ENCODE measurements at places on chromosomes 3 and 15. TPM values are rescaled to one million over a fixed set of nuclear protein-coding genes. Genes with fewer than 3 reads are reported as not detected.

GRCh38 chr3:73204841-73205240 is 143.4 kb downstream of the EBLN2 start:
- DNase-seq = no peak

- DNase-seq = no peak
Observed at GRCh38 chr15:66108483-66109265, 144.9 kb downstream of the MEGF11 start.

GRCh38 chr15:44516436-44516835 is 20.5 kb upstream of the EIF3J start:
- no peak for DNase-seq

GRCh38 chr3:69690-70089 is 126.9 kb upstream of the CHL1 start:
- no peak for DNase-seq

- no peak for DNase-seq
Observed at GRCh38 chr3:183764847-183765731, 60.3 kb downstream of the MAP6D1 start.

GRCh38 chr3:47444103-47444502 is 31.6 kb downstream of the SCAP start:
- no peak for DNase-seq

DNA sequence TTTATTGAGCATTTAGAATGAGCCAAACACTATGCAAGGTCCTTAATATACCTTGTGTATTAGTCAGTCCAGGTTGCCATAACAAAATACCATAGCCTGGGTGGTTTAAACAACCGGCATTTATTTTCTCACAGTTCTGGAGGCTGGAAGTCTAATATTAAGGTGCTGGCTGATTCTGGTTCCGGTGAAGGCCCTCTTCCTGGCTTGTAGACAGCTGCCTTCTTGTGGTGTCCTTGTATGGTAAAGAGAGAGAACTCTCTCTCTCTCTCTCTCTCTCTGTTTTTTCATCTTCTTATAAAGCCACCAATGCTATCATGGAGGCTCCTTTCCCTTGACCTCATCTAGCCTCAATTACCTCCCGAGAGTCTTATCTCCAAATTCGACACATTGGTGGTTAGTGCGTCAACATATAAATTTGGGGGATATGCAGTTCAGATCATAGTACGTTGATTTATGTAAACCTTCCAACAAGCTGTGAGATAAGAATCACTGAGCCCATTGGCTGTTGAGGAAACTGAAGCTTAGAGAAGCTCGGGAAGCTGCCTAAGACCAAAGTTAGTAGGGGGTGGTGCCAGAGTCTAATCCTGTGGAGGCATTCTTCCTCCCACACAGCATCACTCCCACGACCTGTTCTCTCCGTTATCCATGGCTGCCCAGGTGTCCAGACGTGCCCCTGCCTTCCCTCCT is 298.0 kb upstream of the PROK2 start:
- DNase-seq = no peak

DNA sequence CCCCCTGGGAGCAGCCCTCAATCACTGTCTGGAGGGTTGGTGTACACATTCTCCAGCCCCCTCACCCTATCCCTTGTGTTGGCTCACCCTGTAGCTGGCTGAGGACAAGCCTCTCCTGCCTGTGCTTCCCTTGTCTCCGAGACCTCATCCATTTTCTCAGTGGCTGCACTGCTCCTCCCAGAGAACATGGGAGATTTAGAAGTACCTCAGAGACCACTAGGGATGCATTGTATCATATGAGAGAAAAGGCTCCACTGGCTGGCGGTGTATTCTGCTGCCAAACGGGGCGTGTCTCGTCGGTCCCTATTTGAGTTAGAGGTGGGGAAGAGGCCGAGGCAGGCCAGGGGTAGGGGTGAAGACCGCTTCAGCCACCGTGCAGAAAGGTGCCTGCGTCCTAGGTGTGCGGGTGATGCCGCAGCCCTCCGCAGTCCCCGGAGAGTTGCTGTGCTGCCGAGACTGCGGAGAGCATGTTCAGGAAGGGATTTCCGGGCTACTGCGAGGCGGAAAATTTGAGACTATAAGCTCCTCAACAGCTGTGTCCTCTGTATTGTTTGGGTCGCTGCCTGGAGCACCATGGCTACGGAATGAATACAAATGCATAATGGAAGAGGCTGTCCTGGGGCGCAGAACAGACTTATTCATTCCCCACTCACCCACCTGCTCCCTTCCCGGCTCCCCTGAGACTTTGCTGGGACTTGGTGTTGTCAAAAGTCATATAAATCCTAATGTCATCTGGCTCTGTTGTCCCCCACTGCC is 43.8 kb downstream of the SPSB4 start:
- peak; percentile 93 for DNase-seq

GRCh38 chr15:65374821-65375401 is 2.9 kb downstream of the IGDCC3 start:
- DNase-seq = no peak

DNA sequence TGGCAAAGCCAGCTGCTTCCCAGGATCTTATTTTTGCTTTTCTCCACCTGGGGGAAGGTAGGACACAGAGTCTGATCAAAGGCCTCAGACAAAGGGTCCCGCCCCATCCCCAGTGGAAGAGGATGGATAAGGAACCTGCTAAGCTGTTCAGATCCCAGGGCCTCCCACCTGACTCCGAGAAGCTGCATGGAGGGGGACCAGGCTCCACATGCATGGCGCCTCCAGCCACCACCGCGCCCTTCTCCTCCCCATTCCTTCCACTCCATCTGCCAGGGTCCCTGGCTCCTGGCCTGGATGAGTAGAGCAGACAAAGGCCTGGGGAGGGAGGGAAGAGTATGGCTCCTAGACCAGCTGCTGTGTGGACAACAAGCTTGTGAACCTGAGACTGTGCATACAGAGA is 20.0 kb upstream of the CRABP1 start:
- no peak for DNase-seq

- DNase-seq = peak; percentile 59
Observed at GRCh38 chr15:66722757-66723540, 20.9 kb downstream of the SMAD6 start.

DNA sequence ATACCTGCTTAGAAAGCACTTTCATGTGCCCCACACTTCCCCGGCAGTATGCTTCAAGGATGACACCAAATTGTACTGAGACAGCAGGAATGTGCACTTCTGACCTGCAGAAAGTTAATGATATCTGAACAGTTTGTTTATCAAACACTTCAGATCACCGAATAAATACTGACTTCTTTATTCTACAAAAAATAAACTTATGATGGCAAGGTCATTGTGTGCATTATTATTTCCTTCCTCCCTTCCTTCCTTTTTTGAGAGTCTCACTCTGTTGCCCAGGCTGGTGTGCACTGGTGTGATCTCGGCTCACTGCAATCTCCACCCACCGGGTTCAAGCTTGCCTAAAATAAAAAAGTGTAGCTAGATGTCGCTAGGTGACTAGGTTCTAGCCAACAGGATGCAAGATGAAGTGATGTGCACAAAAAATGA is 80.3 kb downstream of the FAIM start:
- DNase-seq = peak; percentile 2

GRCh38 chr15:57005244-57005643 is 86.8 kb downstream of the TCF12 start:
- no peak for DNase-seq

GRCh38 chr3:40627095-40627494 is 102.3 kb downstream of the ZNF621 start:
- DNase-seq = no peak

- DNase-seq = no peak
Observed at GRCh38 chr3:43533009-43533408, 88.8 kb downstream of the ANO10 start.

DNA sequence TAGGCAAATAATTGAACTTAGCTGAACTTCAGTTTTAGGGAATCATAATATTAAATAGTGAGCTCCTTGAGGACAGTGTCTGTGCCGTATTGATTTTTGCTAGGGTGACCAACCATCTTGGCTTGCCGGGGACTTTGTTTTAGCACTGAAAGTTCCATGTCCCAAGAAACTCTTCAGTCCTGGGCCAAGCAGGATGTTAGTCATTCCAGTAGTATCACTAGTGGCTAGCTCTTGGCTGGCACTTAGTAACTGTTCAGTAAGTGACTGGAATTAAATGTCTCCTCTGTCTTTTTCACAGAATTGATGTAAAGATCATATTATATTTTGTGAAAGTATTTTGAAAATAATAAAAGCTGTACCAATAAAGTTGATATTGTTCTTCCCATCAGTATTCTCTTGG is 42.3 kb downstream of the RSRC1 start:
- peak; percentile 69 for DNase-seq

- no peak for DNase-seq
Observed at GRCh38 chr3:112651516-112651915, 10.6 kb upstream of the CCDC80 start.

DNA sequence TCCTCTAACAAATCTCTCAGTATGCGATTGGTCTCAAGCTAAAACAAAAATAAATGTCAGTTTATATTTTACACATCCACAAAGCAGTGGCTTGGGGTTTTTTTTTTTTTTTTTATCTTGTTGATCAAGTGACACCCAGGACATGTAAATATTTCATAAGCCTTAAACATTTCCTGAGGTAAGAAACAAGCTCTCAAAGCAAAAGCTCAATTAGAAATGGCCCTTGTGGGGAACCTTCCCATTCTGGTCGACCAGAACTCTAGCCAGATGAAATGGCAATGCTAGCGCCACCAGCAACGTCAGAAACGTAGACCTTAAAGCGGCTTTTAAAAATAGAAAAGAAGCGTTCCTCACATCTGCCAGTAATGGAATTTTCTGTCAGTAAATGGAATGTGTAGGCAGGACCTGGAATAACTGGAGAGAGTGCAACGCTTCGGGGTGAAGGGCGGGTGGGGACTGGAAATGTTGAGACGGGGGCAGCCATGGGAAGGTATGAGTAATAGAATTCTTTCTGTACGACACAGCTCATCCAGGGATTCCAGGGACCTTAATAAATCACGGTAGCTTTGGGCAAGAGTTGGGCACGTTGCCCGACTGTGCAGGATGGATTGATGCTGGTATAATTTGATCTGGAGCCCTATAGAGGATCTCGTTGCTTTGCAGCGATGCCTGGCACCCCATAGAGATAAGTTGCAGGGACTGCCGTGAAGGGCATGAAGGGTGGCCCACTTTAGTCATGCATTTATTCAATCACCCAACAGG is 44.4 kb downstream of the BTD start:
- DNase-seq = peak; percentile 97

DNA sequence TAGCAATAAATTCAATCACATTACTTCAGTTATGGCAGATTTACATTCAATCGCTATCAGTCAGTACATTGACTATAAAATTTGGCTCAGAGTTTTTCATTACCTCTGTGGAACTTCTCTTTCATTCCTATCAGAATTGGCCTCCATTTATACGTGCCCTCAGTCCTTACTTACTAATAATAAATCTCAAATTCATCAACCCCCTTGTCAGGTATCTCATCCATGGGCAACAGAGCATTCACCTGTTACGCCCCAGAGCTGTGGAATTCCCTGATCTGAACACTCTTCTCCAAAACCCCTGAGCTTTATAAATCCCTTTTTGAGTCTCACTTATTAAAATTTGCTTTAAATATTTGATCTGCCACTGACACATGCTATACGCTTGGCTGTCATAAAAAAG is 492.9 kb downstream of the GBE1 start:
- DNase-seq = no peak

DNA sequence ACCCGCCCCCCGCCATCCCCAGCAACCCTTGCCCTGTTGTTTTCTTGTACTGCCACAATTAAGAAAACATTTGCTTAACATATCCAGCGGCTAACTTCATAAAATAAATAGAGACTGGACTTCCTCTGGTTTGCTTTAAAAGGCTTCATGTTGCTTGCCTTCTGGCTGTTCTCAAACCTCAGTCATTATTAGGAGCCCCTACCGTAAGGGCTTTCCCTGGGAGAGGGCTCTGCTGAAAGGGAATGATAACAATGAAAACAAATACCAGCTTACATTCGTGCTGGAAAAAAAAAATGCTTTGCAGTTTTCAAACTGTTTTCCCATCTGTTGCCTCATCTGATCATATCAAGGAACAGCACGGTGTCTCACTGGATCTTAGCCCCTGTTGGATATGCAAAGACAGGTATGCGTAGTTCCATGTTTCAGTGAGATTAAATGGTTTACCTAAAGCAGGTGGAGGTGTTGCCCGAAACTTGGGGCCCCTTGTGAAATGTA is 77.2 kb upstream of the VGLL4 start:
- no peak for DNase-seq

DNA sequence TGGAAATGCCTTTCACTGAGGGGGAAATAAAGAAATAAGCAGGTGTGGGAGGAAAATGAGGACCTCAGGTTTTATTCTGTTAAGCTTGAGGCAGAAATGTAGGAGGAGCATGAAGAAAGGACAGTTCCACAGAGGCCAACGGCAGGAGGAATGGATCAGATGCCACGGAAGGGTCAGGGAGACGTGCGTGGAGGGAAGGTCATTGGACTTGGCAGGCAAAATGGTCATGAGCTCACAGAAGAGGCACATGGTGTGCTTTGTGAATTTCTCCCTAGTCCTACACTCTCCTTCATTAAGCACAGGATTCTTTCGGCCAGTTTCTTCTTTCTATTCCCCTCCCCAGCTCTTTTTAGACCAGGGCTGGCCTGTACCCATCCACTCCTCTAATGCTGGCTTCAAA is 32.5 kb upstream of the THSD4 start:
- DNase-seq = no peak

The RARRES1 gene
- 2.4 TPM for total RNA-seq

The SUSD5 gene
- under 0.01 TPM for total RNA-seq

The DPPA2 gene
- not detected for total RNA-seq

The MYL3 gene
- not detected for total RNA-seq

The MESP2 gene
- not detected for total RNA-seq

The CTDSPL gene
- total RNA-seq = 206 TPM

The MNS1 gene
- 0.20 TPM for total RNA-seq

The GNAT1 gene
- not detected for total RNA-seq

The SV2B gene
- 0.40 TPM for total RNA-seq

The ESYT3 gene
- not detected for total RNA-seq

The SENP7 gene
- total RNA-seq = 14.7 TPM

The TM6SF1 gene
- 30.9 TPM for total RNA-seq

Measured in lung microvascular endothelial cell (primary cell).